ENCODE measurements at places on chromosomes 2 and 18. TPM values are rescaled to one million over a fixed set of nuclear protein-coding genes. Genes with fewer than 3 reads are reported as not detected.

CCDC74B gene
- total RNA-seq = 1.7 TPM

SOCS6 gene
- total RNA-seq = 31.8 TPM

- DNase-seq = no peak
Observed at GRCh38 chr18:62407660-62408059, 82.5 kb downstream of the TNFRSF11A start.

HOXD8 gene
- 8.7 TPM for total RNA-seq

TBR1 gene
- total RNA-seq = 4.3 TPM

GPR55 gene
- 0.96 TPM for total RNA-seq

- DNase-seq = no peak
Observed at GRCh38 chr2:172402198-172402597, 25.2 kb upstream of the ITGA6 start.

- no peak for DNase-seq
Observed at GRCh38 chr18:26804519-26804918, 61.0 kb downstream of the AQP4 start.

ZFAND2B gene
- 20.5 TPM for total RNA-seq

GRCh38 chr2:126303113-126303512 lies 352.8 kb upstream of the GYPC start:
- DNase-seq = no peak

GRCh38 chr2:221104361-221104811 lies 467.7 kb downstream of the EPHA4 start:
- peak; percentile 76 for DNase-seq

- DNase-seq = no peak
Observed at GRCh38 chr2:218558986-218559385, 9.2 kb downstream of the USP37 start.

CYP26B1 gene
- total RNA-seq = 0.48 TPM

GRCh38 chr2:143607231-143608062 lies 478.2 kb downstream of the ARHGAP15 start:
- DNase-seq = peak; percentile 86

CLEC4F gene
- total RNA-seq = not detected
